ENCODE measurements at places on chromosomes 3 and 15. TPM values are rescaled to one million over a fixed set of nuclear protein-coding genes. Genes with fewer than 3 reads are reported as not detected.

XCR1 gene
- not detected for total RNA-seq

CYP1A2 gene
- total RNA-seq = not detected

ROPN1B gene
- 3.9 TPM for total RNA-seq

LRRC31 gene
- not detected for total RNA-seq

OIP5 gene
- total RNA-seq = 0.35 TPM
